ENCODE measurements at places on chromosomes 11 and 22.

- no peak overlapping the region for H3K27ac ChIP-seq
- H3K4me1 ChIP-seq: no peaks in the 10 kb centered on the region
- no peaks in the 10 kb centered on the region for H3K36me3 ChIP-seq
These were observed 874.3 kb downstream of the OPCML start for GRCh38 chr11:132658004-132658403.

DNA sequence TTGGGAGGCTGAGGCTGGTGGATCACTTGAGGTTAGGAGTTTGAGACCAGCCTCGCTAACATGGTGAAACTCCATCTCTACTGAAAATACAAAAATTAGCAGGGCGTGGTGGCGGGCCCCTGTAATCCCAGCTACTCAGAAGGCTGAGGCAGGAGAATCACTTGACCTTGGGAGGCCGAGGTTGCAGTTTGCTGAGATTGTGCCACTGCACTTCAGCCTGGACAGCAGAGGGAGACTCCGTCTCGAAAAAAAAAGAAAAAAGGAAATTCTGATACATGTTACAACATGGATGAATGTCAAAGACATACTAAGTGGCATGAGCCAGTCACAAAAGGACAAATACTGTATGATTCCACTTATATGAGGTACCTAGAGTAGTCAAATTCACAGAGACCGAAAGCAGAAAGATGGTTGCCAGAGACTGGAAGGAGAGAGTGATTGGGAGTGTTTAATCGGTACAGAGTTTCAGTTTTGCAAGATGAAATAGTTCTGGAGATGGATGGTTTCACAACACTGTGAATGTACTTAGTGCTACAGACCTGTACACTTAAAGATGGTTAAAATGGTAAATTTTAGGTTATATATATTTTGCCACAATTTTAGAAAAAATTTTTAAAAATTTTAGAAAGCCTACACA, 92.3 kb downstream of the BLID start:
- no peaks in the 10 kb centered on the region for H3K36me3 ChIP-seq
- no peaks in the 10 kb centered on the region for H3K4me1 ChIP-seq
- DNase-seq: no peak

DNA sequence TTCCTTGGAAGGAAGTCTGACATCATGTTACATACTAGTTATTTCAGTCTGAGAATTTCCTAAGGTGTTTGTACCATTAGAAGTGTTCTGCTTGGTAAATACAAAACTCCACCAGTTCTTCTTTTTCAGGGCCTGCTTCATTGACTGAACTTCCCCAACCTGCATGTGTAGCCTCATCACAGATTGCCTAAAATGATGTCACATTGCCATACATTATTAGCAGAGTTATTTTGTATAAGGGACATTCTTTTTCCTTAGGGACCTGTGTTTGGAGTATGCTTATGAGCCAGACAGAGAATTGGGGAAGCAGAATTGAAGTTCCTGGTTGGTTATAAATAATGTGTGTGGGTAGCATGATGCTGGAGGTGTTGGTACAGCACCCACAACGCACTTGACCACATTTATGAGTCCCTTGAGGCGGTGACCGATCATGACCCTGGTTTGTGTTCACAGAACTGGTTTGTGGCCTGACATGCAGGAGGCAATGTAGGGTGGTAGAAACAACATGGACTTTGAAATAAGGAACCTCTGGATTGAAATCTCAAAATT, 16.4 kb upstream of the MMP7 start:
- DNase-seq: no peak
- H3K27ac ChIP-seq: no peak overlapping the region
- no peaks in the 10 kb centered on the region for H3K4me1 ChIP-seq
- H3K4me3 ChIP-seq: no peak overlapping the region
- H3K36me3 ChIP-seq: no peaks in the 10 kb centered on the region

DNA sequence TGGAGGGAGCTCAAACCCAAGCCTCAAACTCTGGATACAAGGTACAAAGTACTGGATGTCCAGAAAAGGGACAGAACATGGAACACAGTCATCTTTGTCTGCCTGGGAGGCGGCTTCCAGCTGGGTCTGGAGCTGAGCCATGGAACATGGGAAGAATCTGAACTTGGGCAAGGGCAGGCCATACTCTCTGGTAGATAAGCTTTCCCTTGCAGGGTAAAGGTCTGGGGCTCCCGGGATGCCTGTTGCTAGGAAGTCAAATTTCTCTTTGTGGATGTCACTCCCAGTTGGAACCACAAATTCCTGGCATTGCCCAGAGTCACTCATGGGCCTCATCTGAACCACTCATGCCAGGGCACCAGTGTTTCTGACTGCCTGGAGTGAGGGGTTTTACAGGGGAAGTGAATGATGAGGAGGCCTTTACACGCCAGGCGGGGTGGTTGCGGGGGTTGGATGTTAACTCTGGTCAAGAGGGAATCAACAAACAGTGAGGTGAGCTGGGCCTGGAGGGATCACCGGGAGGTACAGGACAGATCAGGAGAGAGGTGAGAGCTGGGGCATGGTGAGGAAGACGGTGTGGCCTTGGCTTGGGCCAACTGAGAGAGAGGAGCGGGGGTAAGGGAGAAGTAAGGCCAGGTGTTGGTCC, 5.7 kb downstream of the FTH1 start:
- H3K4me1 ChIP-seq: peaks cover 17% of the 10 kb centered on the region
- H3K36me3 ChIP-seq: peaks cover 28% of the 10 kb centered on the region
- no peaks in the 10 kb centered on the region for H3K27me3 ChIP-seq
- H3K4me3 ChIP-seq: no peak overlapping the region

DNA sequence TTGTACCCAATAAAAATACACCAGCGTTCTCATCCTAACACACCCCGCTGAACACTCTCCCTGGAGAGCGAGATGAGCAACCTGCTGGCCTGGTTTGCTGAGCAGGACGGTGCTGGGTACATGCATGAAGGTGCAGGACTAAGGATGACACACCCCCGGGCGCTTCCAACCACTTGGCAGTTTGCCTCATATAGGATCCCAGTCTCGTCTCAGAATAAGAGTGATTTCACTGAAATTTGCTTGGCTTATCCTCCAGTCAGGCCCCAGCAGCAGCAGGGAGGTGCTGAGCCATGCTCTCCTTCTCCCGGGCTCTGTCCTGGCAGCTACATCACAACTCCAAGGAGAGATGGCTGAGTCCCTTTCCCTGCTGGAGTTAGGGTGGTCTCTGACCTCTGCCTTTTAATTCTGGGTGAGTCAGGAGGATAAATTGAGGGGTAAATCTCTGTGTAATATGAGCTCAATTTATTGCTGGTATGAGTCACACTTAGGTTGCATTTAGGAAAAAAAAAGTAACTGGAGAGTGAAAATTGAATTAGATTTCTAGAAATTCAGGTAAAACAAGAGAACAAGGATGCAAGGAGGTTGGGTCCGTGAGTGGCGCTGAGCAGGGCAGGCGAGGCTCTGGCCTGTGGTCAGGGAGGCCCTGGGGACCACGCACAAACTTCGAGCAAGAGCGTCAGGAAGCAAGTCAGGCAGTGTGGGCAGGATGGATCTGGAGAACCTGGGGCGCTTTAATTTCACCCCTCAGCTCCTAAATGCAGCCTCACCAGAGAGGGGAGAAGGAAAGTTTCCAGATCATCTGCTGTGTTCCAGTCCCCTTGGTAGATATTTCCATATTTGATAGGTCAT, 974.0 kb downstream of the TBC1D22A start:
- no peaks in the 10 kb centered on the region for H3K36me3 ChIP-seq
- no peaks in the 10 kb centered on the region for H3K4me1 ChIP-seq
- no peak for DNase-seq
- no peak overlapping the region for H3K4me3 ChIP-seq
- H3K27ac ChIP-seq: no peak overlapping the region

DNA sequence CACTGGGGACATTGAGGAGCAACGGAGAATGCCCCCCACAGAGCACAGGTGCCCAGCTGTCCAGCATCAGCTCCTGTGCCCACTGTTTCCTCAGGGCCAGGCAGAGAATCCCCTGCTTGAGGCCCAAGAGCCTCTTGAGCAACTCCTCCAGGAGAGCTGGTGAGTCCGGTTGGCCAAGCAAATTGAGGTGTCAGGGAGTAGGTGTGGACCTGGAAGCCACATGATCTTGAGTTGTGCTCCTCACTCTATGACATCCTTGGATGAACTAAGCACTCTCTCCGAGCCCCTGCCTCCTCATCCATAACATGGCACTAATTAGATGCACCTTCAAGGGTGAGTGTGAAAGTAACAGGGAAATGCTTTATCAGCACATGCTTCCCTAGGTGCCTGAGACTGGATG, 121.3 kb downstream of the DBX1 start:
- H3K27me3 ChIP-seq: no peaks in the 10 kb centered on the region
- no peak overlapping the region for H3K4me3 ChIP-seq
- no peak for DNase-seq

DNA sequence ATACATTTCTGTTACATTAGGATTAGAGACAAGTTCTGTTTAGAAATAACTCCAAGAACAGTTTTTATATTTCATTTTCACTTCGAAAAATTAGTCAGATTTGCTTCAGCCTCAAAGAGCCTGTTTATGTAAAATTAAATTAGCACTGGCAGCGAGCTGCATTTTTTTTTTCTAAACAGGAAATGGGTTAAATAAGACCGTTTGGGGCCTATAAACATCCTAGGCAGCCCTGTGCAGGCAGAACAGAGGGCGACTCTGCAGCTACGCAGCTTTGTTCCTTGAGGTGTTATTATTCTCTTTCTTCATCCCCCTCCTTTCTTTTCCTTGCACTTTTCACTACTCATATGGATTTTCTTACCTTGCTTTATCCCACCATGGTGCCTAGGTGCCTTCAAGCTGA, 48.7 kb downstream of the CWC15 start:
- H3K27ac ChIP-seq: peak overlapping the region; percentile 8
- no peak for DNase-seq
- H3K27me3 ChIP-seq: no peaks in the 10 kb centered on the region
